ENCODE measurements at places on chromosomes 3 and 15.

DNA sequence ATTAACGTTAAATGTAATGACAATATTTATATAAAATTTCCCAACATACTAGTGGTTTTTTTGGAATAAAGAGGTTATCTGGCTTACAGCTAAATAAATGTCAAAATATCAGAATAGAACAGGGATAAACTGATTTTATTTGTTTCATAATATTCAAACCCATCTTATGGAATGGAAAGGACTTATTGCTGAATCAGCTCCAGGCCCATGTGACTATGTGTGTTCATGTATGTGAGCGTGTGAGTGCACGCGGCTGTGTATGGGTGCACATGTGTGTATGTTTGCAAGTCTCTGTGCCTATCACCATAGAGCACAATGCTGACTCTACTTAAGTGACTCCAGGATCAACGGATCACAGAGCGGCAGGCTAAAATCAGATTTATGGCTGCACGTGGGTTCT lies 392.3 kb upstream of the GRM7 start:
- DNase-seq: no peak

DNA sequence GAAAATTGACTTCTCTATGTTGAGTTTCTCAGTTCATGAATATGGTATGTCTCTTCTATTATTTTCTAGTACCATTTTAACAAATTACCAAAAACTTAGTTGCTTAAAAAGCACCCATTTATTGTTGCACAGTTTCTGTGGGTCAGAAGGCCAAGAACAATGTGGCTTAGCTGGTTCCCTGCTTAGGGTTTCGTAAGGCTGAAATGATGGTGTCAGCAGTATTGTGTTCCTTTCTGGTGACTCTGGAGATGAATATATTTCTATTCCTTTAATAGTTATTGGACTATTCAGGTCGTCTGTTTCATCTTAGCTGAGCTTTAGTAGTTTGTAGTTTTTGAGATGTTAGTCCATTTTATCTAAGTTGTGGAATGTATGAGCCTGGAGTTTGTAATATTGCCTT lies 44.9 kb downstream of the IL1RAP start:
- no peak for DNase-seq

DNA sequence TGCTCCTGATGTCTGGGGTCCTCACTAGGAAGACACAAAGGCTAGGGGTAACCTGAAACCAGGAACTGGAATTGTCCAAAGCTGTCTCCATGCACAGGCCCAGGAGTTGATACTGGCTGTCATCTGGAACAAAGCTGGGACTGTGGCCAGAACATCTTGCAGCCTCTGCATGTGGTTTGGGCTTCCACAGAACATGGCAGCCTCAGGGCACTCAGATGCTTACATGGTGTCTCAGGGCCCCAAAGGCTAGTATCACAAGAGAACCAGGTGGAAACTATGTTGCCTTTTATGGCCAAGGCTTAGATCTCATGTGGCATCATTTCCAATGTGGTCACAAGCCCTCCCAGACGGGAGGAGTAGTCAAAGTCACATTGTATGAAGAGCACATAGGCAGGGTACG lies 335.2 kb upstream of the TRIM42 start:
- no peak for DNase-seq

DNA sequence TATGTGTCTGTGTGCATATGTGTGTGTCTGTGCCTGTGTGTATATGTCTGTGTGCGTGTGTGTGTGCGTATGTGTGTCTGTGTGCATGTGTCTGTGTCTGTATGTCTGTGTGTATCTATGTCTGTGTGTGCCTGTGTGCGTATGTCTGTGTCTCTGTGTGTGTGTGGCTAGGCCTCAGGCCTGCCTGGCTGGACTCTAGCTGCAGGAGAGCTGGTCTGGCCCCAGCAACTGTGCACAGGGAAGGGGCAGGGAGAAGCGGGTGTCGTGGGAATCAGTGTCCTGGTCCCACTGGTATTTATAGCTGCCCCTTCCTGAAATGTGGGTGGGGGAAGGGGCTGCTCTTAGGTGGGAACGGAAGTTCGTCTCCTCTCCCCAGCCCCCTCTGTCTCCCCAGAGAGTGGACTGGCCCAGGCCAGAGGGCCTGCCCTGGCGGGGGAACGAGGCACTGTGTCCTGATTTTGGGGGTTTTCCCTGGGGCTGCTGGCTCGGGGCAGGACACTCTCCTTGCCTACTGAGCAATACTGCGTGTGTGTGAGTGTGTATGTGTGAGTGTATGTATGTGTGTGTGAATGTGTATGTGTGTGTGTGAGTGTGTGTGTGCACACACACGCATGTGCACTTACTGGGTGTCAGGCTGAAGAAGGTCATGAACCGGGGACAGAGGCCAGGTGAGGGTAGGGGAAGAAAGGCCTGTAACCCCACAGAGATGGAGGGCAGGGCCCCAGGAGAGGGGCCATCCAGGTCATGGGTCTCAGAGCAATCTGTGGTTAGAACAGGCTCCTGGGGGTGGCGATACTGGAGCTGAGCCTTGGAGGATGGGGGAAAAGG lies 6.6 kb downstream of the CSPG4 start:
- no peak for DNase-seq

DNA sequence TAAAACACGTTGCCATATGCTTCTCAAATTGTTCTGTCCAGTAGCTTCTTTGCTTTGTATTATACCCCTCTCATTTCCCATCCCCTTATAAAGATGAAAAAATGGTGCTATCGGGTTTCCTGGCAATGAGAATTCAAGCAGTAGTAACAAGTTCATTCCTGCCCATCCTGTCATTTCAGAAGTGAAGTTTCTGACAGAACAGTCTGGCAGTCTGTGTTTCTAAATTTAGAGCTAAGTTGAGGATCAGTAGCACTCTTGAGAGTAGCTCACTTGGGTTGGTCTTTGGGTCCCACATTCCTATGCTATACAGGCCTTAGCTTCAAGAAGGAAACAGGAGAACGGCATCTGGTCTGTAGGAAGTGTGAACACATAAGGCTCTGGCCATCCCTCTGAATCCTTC lies 134.6 kb downstream of the GHSR start:
- DNase-seq: no peak

DNA sequence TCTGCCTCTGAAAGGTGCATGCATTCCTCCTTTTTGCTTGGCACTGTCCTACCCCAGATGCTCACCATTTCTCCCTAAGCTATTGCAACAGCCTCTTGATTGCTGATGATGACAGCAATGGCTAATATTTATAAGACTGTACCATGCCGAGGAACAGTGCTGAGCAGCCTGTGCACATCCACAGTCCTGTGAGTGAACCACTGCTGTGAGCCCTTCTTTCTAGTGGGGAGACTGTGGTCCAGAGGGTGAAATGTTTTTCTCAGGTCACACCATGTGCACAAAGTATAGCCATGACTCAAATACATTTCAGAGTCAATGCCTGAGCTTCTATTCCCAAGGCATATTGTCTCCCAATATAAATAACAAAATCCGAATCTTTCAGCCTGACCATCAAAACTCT lies 231.2 kb upstream of the LRTM1 start:
- DNase-seq: no peak

- DNase-seq: no peak
Observed at GRCh38 chr3:18500322-18500721, 75.2 kb upstream of the SATB1 start.

Measured in HEK293T (cell line).